Activated effector memory CD4-positive, alpha-beta T cell treated with anti-CD3 and anti-CD28 coated beads, Interleukin-2, amount 50 U/mL, for 16 hours (primary cell): ENCODE measurements at places on chromosomes 5 and 9.

DNA sequence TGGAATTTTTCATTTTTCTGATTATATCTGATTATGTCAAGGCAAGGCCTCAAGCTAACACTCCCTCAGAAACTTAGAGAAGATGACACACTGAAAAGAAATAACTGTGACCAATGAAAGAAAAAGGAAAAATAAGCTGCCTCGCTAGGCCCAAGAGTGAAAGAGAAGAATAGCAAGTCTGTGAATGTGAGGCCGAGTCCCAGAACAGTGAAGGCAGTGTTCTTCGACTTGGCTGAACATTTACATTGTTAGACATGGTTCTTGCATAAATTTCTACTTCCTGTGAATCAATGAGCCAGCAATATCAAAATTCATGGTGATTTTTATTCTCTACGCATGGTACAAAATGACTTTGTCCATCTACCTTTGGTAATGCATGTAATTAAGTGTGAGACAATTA, at the start of gene ATP10B:
Gene ATP10B (minus strand): TSS at position 163 of the 400 bp plus-strand sequence. CDS start 164,137 bp downstream, outside the sequence.
- DNase-seq: no peak

DNA sequence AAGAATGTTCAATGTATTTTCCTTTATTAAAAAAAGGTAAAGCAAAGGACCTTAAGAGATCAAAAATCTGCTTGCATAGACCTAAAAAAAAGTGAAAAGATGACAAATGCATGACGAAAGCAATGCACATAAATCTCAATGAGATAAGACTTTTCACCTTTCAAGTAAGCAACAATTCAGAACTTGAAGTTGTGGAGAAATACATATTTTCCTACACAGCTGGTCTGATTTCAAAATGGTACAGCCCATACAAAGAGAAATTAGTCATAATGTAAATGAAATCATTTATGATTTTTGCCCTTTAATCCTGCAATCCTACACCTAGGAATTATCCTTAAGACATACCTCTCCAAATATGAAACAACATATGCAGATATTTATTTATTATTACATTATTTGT, 568.0 kb downstream of the ANXA1 start:
- DNase-seq: no peak

DNA sequence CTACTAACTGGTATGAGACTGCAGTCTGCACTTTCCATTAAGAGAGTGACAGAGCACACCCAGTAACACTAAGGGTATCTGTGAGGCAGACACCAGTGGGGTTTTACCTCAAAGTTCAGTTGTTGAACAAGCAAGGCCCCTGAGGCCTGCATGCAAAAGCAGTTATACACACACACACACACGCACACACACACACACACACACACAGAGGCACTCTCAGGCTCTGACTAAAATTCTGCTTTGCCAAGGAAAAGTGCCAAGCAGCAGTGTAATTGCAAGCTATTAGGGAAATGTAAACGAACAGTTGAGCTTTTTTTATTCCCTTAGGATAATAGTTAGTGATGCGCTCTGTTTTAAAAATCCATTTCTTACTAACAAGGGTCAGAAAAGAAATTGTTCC, 377.1 kb downstream of the SPOCK1 start:
- DNase-seq: no peak

DNA sequence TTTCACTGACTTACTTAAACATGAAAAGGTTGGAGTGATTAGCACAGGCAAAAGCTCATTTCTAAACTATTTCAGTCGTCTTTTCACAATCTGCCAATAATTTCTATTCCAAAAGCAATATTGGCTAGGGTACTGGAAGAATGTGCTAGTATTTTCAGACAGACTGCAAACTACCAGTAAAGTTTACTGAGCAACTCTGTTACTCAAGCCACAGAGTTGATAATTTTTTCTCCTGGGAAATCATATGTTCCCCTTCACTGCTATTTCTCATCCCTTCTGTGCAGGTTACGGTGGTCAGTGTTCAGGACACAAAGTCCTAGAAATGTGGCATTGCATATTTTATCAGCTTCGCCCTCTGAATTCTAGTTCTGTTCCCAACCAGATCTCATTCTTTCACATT, 343.3 kb upstream of the TNC start:
- DNase-seq: no peak

DNA sequence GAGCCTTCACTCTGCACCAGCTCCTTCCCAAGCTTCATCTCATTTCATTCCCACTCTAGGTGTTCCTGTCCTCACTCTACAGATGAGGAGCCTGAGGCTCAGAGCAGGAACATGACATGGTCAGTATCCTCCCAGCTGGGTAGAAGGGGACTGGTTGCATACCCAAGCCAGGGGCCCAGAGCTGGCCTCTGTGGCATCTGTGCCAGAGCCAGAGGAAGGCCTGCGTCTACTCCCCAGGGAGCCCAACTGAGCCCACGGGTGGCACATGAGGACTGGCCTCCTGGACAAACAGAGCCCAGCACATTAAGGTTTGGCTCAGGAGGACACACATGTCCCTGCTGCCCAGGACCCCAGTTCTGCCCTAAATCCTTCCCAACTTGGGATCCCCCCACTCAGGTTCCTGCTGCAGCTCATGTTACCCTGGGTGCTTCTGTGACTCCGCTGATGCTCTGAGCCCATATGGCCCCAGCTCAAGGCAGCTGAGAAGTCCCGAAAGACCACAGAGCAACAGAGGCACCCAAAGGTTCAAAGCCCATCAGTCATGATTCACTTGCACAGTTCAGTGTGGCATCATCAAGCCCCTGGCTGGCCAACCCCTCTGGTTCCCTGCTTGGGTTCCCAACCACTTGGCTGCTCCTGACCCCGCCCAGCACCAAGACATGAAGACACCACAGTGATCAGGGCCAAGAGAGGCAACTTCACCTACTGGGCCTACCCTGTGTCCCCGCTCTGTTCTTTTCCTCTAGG, 8.5 kb upstream of the NEURL1B start:
- DNase-seq: peak; percentile 50

GRCh38 chr5:62144401-62145022, 161.5 kb upstream of the KIF2A start:
- no peak for DNase-seq

GRCh38 chr9:2853517-2853916, 9.6 kb upstream of the PUM3 start:
- no peak for DNase-seq

DNA sequence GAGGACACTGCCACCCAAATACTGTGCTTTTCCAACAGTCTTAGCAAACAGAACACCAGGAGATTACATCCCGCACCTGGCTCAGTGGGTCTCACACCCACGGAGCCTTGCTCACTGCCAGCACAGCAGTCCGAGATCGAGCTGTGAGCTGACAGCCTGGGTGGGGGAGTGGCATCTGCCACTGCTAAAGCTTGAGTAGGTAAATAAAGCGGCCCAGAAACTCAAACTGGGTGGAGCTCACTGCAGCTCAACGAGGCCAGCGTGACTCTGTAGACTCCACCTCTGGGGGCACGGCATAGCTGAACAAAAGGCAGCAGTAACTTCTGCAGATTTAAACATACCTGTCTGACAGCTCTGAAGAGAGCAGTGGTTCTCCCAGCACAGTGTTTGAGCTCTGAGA, 28.8 kb downstream of the EPB41L4A start:
- no peak for DNase-seq

DNA sequence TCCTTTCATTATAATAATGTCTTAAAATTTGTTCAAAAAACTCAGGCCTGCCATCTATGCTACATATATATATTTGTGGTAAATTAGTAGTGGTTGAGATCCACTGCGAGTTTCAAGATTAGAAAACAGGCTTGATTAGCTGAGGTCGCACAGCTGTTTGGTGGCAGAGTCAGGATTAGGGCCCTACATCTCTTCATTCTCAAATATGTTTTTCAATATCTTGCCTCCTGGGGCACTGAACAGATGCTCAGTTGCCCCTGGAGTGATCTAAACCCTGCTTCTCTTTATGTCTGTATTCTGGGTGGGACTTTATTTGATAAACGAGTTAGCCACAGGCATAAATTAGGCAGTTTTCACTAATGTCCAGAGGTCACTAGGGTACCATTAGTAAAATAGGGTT, 27.8 kb upstream of the CEP120 start:
- no peak for DNase-seq

- no peak for DNase-seq
These were observed 18.6 kb downstream of the JAKMIP2 start for GRCh38 chr5:147763791-147764525.

GRCh38 chr9:107213561-107214028, 69.5 kb upstream of the RAD23B start:
- peak; percentile 61 for DNase-seq

DNA sequence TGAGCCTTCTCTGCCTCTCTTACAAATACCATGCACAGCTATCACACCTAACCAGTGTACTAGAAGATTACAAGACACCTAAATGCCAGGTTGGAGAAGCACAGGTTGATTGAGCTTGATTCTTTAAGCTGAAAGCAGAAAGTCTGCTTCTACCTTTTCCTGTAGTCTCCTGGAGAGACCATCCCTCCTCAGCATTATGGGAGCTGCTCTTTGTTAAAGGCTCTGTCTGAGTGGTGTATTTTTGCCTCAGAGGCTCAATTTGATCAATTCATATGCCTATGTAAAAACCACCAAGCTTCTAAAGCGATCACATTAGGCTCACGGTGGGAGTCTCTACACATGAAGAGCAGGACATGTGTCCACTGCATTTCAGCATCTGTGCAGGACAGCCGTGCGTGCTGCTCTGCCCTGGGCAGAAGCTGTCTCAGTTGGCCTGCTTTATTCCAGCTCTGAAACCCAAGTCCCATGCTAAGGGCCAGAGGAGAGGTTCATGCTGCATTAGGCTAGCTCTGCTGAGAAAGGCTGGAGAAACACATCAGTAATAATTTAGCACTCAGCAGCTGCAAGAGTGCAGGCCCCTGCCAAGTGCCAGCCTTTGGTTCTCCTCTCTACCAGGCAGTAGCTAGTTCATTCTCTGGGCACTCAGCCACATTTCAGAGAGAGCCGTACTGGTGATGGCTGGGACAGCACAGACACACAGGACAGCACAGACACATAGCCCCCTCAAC, 41.7 kb downstream of the TMEM167A start:
- no peak for DNase-seq

- DNase-seq: no peak
These were observed 67.4 kb upstream of the TBC1D9B start for GRCh38 chr5:179974946-179975712.

DNA sequence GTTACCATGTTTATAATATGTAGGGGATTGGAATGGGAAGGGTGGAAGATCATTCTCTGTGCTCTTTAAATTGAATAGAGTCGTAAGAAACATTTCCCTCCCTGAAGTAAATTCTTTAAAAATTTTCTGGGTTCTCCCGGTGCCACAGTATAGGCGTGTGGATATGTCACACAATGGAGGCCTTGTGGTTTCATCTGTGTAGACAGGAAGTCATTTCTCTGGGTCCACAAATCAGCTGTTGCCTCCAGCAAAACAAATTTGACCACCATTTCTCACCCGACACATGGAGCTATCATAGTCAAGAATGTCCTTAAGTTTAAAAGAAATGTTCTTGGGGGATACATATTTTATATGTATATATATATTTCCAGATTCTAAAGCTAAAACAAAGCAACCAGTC, 17.4 kb downstream of the CEP78 start:
- DNase-seq: no peak

- DNase-seq: no peak
These were observed 51.1 kb downstream of the MPDZ start for GRCh38 chr9:13228431-13228830.

DNA sequence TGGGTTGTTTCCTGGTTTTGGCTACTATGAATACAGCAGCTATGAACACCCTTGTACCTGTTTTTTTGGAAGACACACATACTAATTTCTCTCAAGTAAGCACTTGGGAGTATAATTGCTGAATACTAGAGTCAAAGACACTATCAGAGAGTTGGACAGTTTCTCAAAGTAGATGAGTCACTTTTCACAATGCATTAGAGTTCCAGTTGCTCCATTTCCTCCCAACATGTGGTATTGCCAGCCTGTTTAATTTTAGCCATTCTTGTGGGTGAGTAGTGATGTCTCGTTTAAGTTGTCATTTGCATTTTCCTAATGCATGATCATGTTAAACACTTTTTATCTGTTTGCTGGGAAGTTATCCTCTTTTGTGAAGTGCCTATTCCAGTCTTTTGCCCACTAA, 81.6 kb upstream of the GDNF start:
- no peak for DNase-seq

DNA sequence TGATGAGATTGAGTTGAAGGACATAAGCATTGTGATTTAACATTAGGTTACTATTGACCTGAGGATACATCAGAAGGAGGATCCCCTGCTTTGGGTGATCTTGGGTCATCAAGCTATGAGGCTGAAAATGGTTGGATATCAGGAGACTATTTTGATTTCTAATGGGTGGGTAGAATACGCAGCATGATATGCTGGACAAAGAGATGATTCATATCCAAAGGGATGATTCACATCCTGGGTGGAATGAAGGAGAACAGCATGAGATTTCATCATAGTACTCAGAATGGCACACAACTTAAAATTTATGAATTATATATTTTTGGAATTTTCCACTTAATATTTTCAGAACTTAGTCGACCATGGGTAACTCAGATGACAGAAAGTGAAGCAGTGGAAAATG, 1759.5 kb upstream of the C9orf72 start:
- no peak for DNase-seq

- DNase-seq: no peak
These were observed 232.8 kb upstream of the ZNF608 start for GRCh38 chr5:124979251-124979650.

DNA sequence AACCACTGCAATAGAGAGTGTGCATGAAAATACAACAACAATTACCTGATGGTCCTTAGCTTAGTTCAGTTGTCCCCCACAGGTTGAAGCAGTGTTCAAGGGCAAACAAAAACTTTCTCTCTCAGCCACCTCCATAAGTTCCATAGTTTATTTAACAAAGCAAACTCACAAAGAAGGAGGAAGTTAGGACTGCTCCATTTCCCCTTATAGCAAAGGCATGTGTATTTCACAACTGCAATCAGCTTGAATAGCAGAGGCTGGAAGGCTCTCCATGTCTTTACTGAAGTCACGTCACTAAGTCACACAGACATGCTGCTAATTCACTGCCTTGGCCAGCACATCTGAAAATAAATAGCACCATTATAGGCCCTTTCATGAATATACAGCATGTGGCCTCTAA, 43.3 kb downstream of the DOCK8 start:
- DNase-seq: no peak

DNA sequence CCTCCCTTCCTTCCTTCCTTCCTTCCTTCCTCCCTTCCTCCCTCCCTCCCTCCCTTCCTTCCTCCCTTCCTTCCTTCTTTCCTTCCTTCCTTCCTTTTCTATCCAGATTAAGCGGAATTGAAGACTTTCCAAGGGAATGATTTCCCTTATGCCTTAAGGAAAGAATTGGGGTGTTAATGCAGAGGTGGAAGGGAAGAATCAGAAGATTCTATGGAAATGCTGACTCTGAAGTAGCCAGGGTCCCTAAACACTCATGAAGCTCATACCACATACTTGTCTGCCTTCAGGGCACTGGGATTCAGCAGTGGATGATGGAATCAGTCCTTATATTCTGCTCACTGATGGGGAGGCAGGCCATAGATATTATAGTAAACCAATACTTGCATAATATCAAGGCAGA, 48.2 kb downstream of the TNC start:
- no peak for DNase-seq

GRCh38 chr5:50717651-50718050, 51.2 kb downstream of the PARP8 start:
- DNase-seq: no peak
